ENCODE measurements at places on chromosomes 16 and 17. TPM values are rescaled to one million over a fixed set of nuclear protein-coding genes. Genes with fewer than 3 reads are reported as not detected.
A peak's percentile ranks its signal among the peaks of the same experiment; 100 is the strongest.

DNA sequence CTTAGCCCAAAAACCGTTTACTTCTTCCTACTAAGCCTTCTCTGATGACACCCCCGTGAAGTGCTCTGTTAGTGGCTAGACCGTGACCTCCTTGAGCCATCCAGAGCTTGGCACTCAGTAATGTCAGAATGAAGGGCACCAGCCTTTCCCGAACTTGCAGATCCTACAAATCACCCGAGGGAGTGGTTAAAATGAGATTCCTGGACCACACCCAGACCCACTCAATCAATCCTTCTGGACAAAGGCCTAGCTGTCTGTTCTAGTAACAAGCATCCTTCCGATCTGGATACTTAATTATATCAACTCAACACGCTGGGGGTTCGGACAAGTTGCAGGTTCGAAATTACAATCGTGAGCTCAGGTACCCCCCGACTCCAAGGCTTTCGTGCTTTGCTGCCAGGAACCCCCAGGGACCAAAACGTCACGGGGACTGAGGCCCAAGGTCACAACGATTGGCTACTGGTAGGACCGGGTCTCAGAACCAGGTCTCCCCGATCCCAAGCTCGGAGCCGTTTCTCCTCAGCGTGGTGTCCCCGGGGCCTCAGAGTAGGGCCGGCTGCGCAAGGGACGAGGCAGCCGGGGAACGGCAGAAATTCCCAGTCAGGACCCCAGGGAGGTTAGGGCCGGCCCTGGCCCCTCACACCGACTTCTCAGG is 527 bp downstream of the CIAPIN1 start:
- DNase-seq = peak; percentile 23

GRCh38 chr16:88694221-88695087 is 8.1 kb upstream of the SNAI3 start:
- DNase-seq = no peak

GRCh38 chr17:1560858-1561355 is 1.7 kb downstream of the PITPNA start:
- no peak for DNase-seq

DNA sequence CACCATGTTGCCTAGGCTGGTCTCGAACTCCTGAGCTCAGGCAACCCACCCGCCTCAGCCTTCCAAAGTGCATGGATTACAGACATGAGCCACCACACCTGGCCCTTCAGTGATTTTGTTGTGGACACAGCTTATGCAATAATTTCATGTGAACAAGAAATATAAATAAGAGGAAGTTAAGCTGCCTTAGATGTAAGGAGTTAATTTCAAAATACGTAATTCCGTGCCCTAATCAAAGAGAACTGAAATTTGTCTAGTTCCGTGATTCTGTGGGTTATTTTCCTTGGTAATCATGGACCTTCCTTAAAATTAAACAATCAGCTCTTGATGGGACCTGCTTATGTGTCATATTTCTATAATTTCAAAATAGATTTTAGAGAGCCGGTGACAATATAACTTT is 11.9 kb downstream of the TVP23A start:
- no peak for DNase-seq

DNA sequence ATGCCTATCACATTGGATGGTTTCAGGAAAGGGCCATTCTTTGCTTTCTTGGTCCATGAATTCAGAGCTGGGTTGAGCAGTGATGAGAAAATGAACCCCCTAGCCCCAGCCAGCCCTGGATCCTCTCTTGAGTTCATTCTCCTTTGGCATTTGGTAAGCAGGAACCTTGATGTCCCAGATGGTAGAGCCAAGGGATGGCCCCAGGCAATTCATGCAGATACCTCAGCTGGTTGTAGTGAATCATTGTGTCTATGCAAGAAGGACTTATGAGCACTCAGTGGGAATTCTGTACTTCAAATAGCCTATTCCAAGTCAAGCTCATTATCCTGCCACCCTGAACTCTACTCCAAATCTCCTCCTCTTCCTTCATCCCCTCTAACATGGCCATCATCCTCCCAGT is 412.7 kb downstream of the UTP18 start:
- DNase-seq = no peak

Gene CPPED1
- 21.1 TPM for polyA plus RNA-seq

GRCh38 chr17:3032258-3033247 is 30.9 kb downstream of the OR1D5 start:
- no peak for DNase-seq

DNA sequence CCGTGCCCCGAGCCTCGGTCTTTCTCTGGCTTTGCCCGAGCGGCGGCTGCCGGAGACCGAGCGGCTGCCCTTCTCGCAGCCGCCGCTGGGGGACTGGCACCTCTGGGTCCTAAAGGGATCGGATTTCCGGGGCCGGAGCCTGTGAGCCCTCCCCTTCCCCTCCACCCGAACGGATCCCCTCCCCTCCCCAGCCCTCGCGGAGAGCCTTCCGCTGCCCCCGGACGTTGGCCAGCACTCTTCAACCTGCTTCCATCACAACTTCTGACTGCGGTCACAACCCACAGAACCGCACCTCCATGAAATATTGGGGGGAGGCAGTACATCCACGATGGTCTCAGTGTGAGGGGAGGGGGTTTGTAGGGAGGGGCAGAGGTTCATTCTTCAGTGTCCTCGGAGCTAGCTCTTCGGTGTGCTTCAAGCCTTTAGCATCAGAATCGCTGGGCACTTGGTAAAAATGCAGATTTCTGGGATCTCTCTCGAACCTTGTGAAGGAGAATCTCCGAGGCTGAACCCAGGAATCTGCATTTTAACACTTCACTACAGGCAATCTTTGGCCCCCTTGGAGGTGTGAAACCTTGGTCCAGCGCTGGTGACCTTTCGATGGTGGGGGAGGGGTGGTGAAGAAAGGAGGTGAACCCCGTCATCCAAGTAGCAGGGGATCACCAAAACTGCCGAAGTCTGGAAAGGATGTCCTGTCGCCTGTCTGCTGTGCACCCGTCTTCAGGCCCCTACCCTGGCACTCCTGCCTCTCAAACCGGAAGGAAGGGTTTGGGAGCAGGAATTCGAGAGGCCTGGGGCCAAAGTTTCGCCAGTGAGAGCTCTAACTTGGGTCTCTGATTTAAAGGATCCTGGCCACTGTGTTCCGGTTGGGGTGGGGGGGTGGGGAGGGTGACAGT is 812 bp upstream of the PPP1R9B start:
- DNase-seq = peak; percentile 90

- no peak for DNase-seq
Measured at GRCh38 chr17:30308406-30308805, 16.7 kb upstream of the BLMH start.

Gene ADGRG3
- polyA plus RNA-seq = not detected

Gene ZNF689
- polyA plus RNA-seq = 3.5 TPM

- DNase-seq = no peak
Measured at GRCh38 chr16:54689072-54689865, 241.4 kb upstream of the IRX5 start.

All from fibroblast of lung (primary cell).